ENCODE measurements at places on chromosomes 2 and 18. TPM values are rescaled to one million over a fixed set of nuclear protein-coding genes. Genes with fewer than 3 reads are reported as not detected.

- peak; percentile 55 for DNase-seq
- no peak overlapping the region for H3K27ac ChIP-seq
- no peaks in the 10 kb centered on the region for H3K27me3 ChIP-seq
- H3K4me1 ChIP-seq = 0 out of 2 replicates have a peak, but pooled peaks cover 6% of the 10 kb centered on the region
- peaks cover 5% of the 10 kb centered on the region for H3K36me3 ChIP-seq
Observed at GRCh38 chr2:24830351-24830750, 37.1 kb downstream of the CENPO start.

GRCh38 chr18:74478880-74479279, 17.3 kb upstream of the CNDP2 start:
- H3K36me3 ChIP-seq = no peaks in the 10 kb centered on the region
- no peak for DNase-seq
- H3K4me1 ChIP-seq = no peaks in the 10 kb centered on the region
- H3K4me3 ChIP-seq = no peak overlapping the region

DNA sequence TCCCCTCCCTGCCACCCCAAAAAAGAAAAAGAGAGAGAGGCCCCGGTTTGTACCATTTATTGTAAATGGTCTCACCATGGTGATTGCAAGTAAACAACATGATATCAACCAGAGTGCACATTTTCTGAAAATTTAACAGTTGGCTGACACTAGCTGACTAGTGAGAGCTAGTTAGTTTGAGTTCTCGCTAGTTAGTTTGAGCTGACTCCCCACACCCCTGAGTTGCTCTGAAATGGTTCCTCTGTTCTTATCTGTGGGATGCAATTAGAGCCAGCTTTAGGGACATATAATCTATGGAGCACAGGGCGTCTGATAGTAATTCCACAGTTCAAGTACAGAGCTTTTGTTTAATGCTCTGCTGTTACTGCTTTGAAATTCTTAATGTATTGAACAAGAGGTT, 13.1 kb downstream of the CASP10 start:
- no peaks in the 10 kb centered on the region for H3K27me3 ChIP-seq
- no peak for DNase-seq
- no peaks in the 10 kb centered on the region for H3K4me1 ChIP-seq
- H3K27ac ChIP-seq = no peak overlapping the region

GRCh38 chr2:191666732-191667131, 11.2 kb upstream of the NABP1 start:
- H3K4me3 ChIP-seq = no peak overlapping the region
- DNase-seq = peak; percentile 3
- no peaks in the 10 kb centered on the region for H3K36me3 ChIP-seq
- no peak overlapping the region for H3K27ac ChIP-seq

DNA sequence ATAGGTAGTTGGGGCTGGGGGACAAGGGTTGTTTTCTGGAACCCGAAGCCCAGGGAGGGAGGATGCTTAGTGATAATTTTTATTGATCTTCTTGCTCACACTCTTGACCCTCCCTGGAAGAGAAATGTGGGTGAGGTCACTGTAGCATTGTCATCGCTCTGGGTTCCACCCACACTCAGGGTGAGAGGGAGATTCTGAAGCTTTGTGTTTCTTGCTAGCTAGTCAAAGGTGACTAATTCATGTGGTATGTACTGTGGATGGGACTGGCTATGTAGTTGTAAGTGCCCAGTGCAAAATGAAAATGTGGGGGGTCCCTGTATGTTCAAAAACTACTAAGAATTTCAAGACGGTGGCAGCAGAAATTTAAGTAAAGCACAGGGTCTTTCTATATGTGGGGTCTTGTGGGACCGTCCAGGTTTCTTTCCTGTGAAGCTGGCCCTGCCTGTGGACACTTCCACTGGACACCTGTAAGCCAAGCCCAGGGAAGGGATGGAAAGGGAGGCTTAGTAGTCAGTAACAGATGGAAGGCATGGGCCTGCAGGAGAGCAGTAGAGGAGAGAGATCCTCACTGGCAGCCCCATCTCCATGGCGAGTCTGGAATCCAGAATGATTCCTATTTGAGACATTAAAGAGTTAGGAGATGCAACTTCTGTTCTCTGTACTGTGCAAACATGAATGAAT, 35.0 kb downstream of the TSN start:
- peak overlapping the region; percentile 93 for H3K27ac ChIP-seq
- no peaks in the 10 kb centered on the region for H3K36me3 ChIP-seq
- H3K27me3 ChIP-seq = no peaks in the 10 kb centered on the region
- H3K4me3 ChIP-seq = peak overlapping the region; percentile 5
- peaks cover 38% of the 10 kb centered on the region for H3K4me1 ChIP-seq
- DNase-seq = peak; percentile 43

DNA sequence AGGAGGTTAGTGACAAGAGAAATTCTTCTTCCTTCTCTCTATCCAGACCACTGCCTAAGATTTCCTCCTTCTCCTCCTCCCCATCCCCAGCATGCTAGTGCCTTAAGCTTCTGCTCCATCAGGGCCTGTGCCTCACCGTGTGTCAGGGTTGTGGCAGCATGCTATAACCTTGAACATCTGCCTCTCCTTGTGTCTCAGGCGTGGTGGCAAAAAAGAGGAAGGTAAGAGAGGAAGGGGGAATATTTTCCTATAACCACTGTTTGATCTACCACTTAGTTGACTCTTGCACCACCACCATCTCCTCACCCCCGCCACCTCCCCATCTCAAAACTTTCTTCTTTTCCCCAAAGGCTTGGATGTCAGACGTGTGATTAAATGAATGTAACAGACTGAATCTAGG, 38.3 kb upstream of the PEX13 start:
- H3K4me1 ChIP-seq = no peaks in the 10 kb centered on the region
- no peaks in the 10 kb centered on the region for H3K27me3 ChIP-seq
- no peak overlapping the region for H3K27ac ChIP-seq

- H3K4me3 ChIP-seq = no peak overlapping the region
- DNase-seq = no peak
- H3K27me3 ChIP-seq = no peaks in the 10 kb centered on the region
- no peak overlapping the region for H3K27ac ChIP-seq
- peaks cover 11% of the 10 kb centered on the region for H3K4me1 ChIP-seq
- 0 out of 2 replicates have a peak, but pooled peaks cover 2% of the 10 kb centered on the region for H3K36me3 ChIP-seq
Observed at GRCh38 chr2:65018141-65018582, 29.0 kb downstream of the SLC1A4 start.

DNA sequence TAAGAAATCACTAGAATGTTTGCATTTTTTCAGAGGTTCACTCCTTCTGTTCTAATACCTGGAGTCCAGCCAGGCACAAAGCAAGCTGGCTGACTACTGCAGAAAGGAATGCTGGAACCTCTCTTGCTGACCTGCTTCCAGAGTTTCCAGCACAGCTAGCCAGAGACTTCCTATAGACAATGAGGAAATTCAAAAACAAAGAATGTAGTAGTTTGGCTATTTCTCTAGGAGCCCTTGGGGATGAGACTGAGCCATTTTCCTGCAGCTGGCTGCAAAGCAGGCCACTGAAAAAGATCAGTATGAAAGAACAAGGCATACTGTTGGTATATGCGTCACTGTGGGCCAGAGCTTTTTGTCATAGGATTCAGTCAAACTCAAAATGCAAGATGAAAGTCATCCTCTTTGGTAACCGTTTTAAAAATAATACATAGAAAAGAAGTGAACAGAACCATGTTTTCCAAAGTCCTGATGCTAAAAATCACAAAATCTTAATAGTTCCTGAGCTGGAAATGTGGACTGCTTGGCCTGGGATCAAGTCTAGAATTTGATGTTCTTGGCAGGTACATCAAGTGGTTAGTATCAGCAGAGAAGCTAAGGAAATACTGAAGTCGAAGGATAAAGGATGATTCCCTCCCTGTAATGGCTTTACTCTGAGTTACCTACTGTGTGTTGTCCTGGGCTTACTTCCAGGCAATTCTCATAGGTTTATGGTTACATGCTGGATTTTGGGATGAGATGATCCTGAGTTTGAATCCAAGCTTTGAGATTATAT, 9.0 kb upstream of the DSEL start:
- H3K27me3 ChIP-seq = no peaks in the 10 kb centered on the region
- H3K4me1 ChIP-seq = peaks cover 19% of the 10 kb centered on the region
- no peaks in the 10 kb centered on the region for H3K36me3 ChIP-seq
- DNase-seq = peak; percentile 61
- H3K27ac ChIP-seq = peak overlapping the region; percentile 11
- H3K4me3 ChIP-seq = no peak overlapping the region

- peak; percentile 36 for DNase-seq
- H3K27me3 ChIP-seq = peaks cover 30% of the 10 kb centered on the region
- no peak overlapping the region for H3K4me3 ChIP-seq
- H3K27ac ChIP-seq = no peak overlapping the region
- peaks cover 8% of the 10 kb centered on the region for H3K4me1 ChIP-seq
- no peaks in the 10 kb centered on the region for H3K36me3 ChIP-seq
Observed at GRCh38 chr18:22223254-22223964, 54.0 kb downstream of the GATA6 start.

DNA sequence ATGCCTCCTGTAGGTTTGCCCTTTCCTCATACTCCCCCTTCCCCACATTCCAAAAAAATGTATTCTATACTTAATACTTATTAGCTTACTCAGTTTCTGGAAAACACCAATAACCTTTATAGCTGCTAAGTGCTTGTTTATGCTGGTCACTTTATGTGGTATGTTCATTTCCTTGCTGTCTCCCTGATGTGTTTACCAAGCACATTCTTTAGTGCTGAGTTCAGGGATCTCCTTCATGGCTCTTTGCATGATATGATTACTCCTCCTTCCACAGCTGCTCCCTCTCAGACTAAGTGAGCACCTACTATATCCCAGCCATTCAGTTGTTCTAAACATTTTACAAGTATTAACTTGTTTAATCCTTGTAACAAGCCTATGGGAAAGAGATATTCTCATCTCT, 698.3 kb upstream of the FANCL start:
- no peaks in the 10 kb centered on the region for H3K36me3 ChIP-seq
- no peak overlapping the region for H3K4me3 ChIP-seq
- no peak for DNase-seq
- H3K4me1 ChIP-seq = peaks cover 6% of the 10 kb centered on the region

DNA sequence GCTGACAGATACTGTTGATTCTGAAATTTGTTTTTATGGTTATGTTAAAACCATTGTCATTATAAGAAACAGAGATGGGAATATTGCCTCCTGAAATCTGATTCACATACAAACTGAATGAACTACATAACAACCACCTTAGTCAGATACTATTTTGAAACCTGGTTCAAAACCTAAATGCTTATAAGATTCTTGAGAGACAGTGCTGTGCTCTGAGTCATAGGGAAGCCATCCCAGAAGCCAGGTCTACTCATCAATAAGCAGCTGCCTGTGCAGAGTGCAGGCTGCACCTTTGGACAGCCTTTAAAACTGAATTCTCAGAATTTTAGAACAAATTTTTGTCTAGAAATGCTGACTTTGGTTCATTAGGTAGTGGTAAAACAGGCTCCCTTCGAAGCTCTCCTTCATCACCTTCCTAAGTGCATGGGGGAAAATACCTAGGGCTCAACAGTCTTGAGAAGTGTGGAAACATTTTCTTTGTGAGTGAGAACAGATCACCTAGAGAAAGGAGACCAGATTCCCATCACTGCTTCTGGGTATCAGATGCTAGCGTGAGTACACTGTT, at the start of gene SERPINB7:
TSS of gene SERPINB7 (plus strand) at position 253 of the 565 bp plus-strand sequence. CDS start 6,955 bp downstream, outside the sequence.
- no peaks in the 10 kb centered on the region for H3K36me3 ChIP-seq
- no peak for DNase-seq

DNA sequence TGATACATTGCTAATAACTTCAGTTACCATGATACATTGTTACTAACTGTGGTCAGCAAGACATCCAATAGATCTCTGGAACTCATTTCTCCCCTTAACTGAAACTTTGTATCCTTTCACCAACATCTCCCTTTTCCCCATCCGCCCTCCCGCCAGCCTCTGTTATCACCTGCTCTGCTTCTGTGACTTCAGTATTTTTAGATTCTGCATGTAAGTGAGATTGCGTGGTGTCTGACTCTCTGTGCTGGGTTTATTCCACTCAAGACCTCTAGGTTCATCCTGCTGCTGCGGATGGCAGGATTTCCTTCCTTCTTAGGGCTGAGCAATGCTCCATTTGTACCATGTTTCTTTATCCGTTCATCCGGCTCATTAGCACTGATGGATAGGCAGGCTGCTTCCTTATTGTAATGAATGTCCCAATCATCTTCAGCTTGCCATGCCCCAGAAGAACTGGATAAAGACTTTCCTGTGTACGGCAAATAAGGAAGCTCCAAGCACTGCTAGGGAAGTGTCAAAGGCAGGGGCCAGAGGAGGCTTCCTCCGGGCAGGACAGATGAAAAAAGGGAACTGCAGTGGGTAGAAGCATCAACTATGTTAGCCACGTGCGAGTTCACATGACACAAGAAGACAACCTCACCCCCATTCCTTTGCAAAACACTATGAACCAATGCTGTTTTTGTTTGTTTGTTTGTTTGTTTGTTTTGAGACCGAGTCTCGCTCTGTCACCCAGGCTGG, 113.4 kb downstream of the EIPR1 start:
- DNase-seq = no peak
- no peak overlapping the region for H3K4me3 ChIP-seq
- H3K36me3 ChIP-seq = no peaks in the 10 kb centered on the region
- no peaks in the 10 kb centered on the region for H3K4me1 ChIP-seq
- no peaks in the 10 kb centered on the region for H3K27me3 ChIP-seq

DNA sequence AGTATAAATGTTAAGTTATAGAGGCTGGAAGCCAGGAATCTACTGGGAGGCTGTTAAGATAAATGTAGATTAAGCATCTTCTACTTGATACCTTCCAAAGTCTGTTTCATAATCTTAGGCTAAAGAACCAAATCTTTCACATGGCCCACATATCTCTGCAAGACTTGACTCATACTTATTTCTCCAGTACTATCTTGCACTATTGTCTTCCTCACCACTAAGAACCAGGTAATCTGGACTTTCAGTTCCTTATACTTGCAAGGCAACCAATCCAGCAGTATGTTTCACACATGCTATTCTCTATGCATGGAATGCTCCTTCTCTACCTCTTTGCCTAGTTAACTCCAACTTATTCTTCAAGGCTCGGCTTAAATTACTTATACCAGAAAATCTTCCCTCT, 62.2 kb downstream of the RBMS1 start:
- H3K27me3 ChIP-seq = no peaks in the 10 kb centered on the region
- 0 out of 2 replicates have a peak, but pooled peaks cover 5% of the 10 kb centered on the region for H3K36me3 ChIP-seq
- H3K27ac ChIP-seq = no peak overlapping the region
- no peak for DNase-seq
- H3K4me1 ChIP-seq = peaks cover 9% of the 10 kb centered on the region
- no peak overlapping the region for H3K4me3 ChIP-seq

Gene MAP2
- 4.4 TPM for total RNA-seq

Gene CYTIP
- not detected for total RNA-seq

Gene TMEM163
- total RNA-seq = 1.1 TPM

Gene HOXD3
- total RNA-seq = not detected

Gene PDCL3
- 28.1 TPM for total RNA-seq

Gene BCL11A
- 49.2 TPM for total RNA-seq

Gene MRPL19
- 65.5 TPM for total RNA-seq
